ENCODE measurements at places on chromosomes 2 and 18.

DNA sequence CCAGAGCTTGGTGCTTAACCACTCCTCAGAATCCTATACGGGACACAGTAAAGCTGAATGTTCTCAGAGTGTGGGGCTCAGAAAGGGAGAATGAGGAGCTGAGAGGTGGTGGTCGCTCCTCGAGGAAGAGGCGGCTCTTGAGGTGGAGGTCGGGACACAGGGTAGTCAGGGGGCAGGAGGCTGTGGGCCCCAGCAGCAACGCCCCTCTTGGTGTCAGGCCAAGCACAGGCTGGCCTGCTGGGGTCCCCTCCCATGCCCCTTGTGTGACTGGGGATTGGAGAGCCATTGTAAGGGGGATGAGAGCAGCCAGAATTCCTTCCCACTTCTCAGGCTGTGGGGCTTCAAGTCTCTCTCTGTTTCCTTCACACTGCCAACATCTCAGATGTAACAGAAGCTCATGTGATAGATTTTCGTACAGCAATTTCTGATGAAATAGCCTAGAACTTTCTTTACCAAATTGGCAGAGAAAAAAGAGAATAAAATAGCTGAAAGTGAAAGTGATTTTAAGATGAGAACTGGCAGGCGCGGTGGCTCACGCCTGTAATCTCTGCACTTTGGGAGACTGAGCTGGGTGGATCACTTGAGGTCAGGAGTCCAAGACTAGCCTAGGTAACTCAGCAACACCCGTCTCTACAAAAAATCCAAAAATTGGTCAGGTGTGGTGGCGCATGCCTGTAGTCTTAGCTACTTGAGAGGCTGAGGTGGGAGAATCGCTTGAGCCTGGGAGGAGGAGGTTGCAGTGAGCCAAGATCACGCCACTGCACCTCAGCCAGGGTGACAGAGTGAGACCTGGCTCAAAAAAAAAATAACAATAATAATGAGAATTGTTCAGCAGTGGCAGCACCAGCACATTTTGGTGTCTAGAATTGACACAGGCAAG is 61.1 kb upstream of the RPL31 start:
- no peak for DNase-seq

DNA sequence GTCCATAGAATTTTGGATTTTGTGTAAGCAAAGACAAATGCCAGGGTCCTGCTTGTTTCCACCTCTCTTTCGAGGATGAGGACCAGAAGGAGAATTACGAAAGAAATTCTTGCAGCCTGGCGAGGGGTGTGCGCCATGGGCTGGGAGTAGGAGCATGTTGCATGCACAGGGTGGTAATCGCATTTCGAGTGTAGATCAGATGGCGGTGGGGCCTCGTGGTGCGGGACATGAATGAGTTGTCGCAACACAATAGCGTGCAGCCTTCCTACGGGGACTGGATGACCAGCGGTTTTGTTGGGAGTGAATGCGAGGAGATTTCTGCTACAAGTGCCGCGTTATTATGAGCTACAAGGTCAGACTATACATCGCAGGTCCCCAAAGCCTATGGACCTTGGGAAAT is 4.2 kb upstream of the EN1 start:
- DNase-seq: no peak

- no peak for DNase-seq
Observed at GRCh38 chr2:46549166-46549844, 69.9 kb downstream of the TMEM247 start.

DNA sequence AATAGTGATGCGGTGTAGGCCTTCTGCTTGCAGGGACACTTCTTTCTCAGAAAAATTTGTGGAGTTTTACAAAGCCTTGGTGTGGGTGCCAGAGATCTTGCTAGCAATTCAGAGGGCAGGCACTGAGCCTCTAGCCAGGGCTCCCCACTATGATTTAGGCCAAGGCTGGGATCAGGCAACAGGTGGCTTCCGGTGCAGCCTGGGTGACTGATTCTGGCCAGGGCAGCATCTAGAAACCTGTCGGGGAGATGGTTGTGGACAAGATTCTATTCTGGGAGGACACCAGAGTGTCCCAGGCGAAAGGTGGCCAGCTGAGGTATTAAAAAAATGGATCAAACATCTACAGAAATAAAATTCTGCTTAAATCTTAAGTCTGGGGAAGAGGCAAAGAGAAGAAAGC is 21.5 kb upstream of the TNP1 start:
- no peak for DNase-seq

Measured in midbrain (tissue), 1 donor.